Lower leg skin (tissue), 4 donors: ENCODE measurements at places on chromosomes 3 and 15. TPM values are rescaled to one million over a fixed set of nuclear protein-coding genes. Genes with fewer than 3 reads are reported as not detected.

Gene A4GNT
- not detected for total RNA-seq

Gene CHRM5
- not detected for total RNA-seq

DNA sequence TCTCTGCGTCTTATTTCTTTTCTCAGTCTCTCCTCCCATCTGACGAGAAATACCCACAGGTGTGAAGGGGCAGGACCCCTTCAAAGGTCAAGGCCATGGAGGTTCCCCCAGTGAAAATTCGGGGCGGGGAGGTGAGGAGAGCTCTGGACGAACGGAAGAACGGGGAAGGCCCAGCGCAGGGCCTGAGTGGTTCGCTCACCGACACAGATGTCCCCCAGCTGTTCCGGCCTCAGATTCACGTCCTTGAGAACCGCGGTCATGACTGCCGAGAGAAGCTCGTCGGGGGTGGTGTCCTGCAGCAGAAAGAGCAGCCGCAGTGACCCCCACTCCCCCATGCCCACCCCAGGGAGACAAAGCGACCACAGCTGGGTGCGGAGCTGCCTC lies 542 bp downstream of the ACAA1 start:
- peak; percentile 41 for DNase-seq

- DNase-seq: peak; percentile 36
Measured at GRCh38 chr15:52097180-52097579, 15.4 kb downstream of the BCL2L10 start.

GRCh38 chr3:148319960-148320359 lies 377.7 kb upstream of the AGTR1 start:
- DNase-seq: no peak

- no peak for DNase-seq
Measured at GRCh38 chr15:32646291-32646690, 4.8 kb downstream of the SCG5 start.

DNA sequence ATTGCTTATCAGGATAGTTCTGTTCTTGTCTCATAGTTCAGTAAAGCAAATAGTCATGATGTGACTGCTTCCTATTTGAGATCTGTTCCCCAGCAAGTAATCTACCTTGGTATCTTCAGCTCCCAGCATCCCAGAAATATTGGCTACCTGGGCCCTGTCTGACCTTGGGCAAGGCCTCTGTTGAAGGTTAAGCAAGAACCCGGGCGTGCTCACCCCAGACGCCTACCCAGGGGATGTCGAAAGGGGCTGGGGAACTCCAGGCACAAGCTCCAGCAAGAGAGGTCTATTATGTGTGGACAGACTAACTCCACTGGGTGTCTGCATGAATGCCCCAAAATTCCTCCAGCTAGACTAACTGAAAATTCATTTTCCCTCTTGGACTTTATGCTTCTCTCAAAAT lies 37.3 kb upstream of the IGF1R start:
- DNase-seq: no peak

DNA sequence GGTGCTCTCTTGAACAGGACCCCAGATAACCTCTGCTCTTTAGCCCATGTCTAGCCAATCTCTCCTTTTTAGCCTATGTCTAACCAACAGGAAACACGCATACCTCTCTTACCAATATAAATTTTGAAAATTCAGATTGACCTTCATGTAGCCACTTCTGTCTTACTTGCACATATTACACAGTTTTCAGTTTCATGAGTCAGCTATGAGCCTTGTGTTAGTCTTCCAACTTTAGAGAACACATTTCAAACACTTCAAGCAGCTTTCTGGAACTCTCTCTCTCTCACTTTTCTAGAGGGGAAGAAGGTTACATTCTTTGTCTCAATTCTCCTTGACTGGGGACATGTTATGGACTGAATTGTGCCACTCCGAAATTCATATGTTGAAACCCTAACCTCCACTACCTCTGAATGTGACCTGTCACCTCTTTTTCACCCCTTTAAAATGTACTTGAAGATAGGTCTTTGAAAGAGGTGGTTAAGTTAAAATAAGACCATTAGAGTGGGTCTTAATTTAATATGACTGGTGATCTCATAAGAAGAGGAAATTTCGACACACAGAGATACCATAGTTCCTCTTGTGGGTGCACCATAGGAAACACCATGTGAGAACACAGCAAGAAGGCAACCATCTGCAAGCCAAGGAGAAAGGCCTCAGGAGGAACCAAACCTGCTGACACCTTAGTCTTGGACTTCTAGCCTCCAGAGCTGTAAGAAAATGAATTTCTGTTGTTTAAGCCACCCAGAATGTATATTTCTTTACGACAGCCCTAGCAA lies 480.3 kb upstream of the ALCAM start:
- no peak for DNase-seq

Gene DNAJC17
- total RNA-seq: 53.1 TPM

GRCh38 chr3:155517903-155518302 lies 224.4 kb upstream of the STRIT1 start:
- DNase-seq: no peak

GRCh38 chr3:168157099-168157700 lies 61.5 kb upstream of the GOLIM4 start:
- no peak for DNase-seq

GRCh38 chr15:63447017-63447676 lies 57.2 kb upstream of the USP3 start:
- no peak for DNase-seq

Gene MESP1
- total RNA-seq: 1.4 TPM

- no peak for DNase-seq
Measured at GRCh38 chr15:58232281-58233065, 94.3 kb downstream of the AQP9 start.

Gene C3orf70
- total RNA-seq: 5.5 TPM

Gene LTK
- 0.46 TPM for total RNA-seq

DNA sequence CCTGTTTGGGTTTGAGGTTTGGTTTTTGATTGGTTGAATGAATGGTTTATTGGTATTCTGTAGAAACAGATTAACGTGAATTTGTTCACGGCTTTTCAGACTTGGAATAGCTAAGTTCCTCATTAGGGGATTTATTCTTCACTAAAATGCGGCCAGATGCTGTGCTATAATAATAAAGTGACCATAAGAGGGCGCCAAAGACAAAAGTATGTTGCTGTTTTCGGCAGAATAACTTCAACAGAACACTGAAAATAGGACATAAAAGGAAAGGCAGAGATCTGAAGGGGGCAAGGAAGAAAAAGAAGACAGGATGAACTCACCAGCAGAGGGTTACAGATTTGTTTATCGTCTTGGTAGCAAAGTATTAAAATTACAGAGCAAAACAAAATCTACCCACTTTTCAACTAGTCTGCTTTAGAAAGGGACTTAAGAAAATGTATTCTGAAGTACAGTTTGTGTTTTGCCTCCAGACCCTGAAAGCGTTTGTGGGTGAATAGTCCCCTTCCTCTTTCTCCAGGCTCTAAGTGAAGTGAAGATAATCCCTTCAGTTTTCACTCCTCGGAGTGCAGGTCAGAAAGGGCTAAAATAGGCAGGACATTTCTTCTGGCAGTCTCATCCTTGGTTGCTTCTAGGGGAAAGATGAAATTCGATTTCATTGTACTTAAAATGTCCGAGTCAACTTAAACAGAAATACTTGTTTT lies 147.6 kb downstream of the IL20RB start:
- DNase-seq: peak; percentile 22

DNA sequence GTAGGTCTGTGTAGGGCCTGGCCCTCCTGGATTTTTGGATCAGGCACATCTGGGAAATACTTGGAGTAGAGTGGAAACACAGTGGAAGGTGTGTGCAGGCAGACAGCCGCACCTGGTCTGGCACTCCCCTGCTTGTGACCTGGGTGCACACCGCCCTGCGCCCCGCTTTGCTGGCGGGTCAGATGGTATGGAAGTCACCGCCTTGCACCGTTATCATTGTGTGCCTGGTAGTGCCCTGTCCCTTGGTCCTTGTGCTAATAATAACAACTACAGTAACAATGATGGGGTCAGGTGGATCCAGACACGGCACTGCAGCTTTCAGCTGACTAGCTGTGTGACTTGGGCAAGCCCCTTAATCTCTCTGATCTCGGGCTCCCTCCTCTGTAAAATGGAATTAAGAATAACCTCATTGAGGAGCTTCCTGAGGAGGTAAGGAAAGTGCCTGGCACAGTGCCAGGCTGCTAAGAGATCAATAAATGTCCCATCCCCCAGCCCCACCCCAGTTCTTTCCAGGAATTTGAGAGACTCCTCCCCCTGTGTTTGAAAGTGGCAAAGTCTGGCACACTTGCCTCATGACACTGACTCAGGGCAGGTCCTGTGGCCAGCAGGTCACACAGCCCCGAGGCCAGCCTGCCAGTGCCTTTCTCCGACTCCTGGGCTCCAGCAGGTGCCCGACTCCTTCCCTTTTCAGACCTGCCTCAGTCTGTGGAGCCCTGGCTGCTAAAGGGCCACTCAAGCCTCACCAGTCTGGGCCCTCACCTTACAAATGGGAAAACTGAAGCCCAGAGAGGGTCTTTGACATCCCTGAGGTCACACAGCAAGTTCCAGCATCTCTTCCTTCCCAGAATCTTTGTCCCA lies 9.8 kb downstream of the ISG20 start:
- no peak for DNase-seq

DNA sequence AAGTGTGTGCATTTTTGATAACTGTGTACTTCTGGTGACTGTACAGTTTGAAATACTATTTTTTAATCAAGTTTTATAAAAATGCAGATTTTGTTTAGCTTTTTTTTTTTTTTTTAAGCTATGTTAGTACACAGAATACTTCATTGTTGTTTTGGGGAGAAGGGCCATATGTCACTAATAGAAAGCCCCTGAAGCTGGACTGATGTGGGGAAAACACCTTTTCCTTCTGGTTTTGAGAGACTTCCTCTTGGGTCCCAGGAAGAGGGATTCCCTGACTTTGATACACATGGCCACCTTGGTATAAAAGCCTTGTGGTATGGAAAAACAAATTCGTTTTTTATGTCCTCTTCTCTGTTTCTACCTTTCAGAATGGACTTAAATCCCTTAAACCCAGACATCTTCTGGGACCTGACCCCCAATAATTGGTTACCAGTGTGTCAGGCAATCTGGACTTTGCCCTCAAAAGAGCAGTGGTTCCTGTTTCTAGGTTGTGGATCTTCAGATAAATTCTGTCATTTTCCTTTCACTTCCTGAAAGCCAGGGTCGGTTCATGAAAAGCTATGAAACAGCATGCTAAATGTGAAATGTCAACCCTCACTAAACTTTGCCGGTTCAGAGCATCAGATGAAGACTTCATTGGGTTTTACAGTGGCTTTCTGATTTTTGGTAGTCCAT lies 31.1 kb upstream of the BLOC1S6 start:
- no peak for DNase-seq

GRCh38 chr3:134959516-134959915 lies 164.5 kb downstream of the EPHB1 start:
- no peak for DNase-seq

- no peak for DNase-seq
Measured at GRCh38 chr3:184405075-184406030, 25.5 kb downstream of the CHRD start.

Gene GRAMD2A
- 5.9 TPM for total RNA-seq

GRCh38 chr3:64147211-64147610 lies 78.1 kb downstream of the PRICKLE2 start:
- DNase-seq: no peak

GRCh38 chr3:152405915-152406802 lies 137.4 kb downstream of the MBNL1 start:
- no peak for DNase-seq
